Activated CD8-positive, alpha-beta T cell treated with anti-CD3 and anti-CD28 coated beads, Interleukin-2, amount 10 ng/mL, durations not matched to agents 7 days and 5 days (primary cell): ENCODE measurements at places on chromosomes 2 and 18.

DNA sequence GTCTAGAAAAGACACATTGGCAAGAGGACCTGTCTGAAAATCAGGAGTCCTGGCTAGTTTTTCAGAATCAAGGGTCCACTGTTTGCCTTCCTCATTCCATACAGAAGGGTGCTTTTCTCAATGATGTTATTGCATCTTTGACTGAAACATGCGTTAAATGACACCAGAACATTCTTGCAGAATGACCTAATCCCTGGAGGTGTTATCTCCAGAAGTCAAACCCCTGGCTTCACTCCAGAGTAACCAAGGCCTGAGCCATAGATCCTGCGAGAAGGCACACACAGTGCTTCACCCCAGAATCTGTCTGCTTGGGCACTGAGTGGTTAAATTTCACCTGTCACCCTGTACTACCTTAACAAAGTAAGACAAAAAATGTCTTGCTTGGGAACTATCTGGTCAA is 1055.2 kb upstream of the FANCL start:
- DNase-seq: no peak

GRCh38 chr18:35826477-35826876 is 146.0 kb upstream of the RMP24 start:
- DNase-seq: no peak

DNA sequence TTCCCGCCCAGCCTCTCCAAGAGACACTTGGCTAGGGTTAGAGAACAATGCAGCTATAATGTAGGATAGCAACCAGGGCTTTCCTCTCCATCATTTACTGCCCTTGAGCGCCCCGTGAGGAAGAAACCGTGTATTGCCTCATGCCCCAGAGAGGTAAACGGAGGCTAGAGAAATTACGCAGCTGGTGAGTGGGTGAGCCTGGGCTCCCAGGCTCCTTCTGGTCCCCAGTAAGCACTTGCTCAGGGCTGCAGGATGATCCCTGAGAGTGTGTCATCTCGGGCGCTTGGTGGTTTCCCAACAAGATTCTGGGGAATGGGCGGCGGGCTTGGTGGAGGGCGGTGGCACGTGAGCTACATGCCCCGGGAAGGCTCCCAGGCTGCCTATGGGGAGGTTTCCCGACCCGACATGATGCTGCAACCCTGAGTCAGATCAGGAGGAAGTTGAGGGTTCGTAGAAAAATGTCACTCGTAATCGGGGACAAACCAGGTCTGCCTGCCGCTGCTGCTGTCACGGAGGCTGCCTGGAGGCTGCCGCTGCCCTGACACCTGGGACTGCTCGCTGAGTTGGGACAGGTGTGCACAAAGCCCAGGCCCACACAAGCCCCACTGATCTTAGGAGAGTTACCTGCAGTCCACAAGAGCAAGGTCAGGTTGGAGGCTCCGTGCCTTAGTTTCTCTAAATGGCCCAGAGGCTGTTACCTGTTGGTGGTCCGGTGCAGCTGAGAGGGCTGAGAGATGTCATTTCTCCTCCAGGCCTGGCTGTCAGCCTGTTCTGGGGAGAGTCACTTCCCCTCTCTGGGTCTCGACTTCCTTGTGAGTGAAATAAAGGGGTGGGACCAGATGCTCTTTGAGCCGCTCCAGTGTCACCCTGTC is at the start of gene GPR55:
Gene GPR55, minus strand, starts transcription at position 773 of the 872 bp plus-strand sequence. CDS start 14,280 bp downstream, outside the sequence.
- DNase-seq: peak; percentile 65

GRCh38 chr2:73069041-73069854 is 2.3 kb downstream of the SFXN5 start:
- no peak for DNase-seq

DNA sequence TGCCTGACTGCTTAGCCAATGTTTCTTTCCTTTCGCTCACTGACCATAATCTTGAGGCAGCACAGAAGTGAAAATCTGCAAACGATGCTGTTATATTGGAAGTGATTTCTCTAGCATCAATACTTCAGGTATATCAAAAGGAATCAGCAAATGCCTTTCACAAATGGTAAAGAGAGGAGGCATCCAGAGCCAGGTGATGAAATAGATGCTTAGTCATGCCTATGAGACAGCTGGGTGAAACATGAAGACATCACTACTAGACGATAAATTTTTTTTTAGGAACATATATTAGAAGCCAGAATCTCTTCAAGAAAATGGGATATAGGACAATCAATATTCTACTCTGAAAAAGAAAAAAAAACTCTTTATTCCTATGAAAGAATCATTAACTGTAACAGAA is 249.2 kb upstream of the SLC39A10 start:
- no peak for DNase-seq

GRCh38 chr2:165568361-165568760 is 98.9 kb downstream of the CSRNP3 start:
- no peak for DNase-seq

DNA sequence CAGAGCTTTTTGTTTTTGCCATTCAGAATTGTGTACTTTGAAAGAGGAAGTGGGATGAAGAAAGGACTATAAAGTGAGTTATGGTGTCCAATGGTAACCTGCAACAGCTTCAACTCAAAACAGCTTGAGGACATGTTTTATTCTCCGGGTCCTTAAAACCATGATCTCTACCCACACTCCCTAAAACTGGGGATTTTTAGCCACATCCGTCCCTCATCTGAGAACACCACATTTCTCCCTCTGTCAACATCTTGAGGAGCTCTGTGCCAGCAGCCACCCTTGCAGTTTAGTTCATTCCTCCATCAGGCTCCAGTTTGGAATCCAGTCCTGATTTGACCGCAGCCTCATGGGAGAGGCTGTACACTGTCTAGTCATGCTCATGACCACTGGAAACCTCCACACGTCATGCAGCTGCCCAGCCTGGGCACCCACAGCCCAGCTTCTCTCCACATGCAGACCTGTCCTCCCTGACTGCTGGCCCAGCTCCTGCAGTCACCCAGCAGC is 62.6 kb downstream of the C18orf63 start:
- peak; percentile 69 for DNase-seq

DNA sequence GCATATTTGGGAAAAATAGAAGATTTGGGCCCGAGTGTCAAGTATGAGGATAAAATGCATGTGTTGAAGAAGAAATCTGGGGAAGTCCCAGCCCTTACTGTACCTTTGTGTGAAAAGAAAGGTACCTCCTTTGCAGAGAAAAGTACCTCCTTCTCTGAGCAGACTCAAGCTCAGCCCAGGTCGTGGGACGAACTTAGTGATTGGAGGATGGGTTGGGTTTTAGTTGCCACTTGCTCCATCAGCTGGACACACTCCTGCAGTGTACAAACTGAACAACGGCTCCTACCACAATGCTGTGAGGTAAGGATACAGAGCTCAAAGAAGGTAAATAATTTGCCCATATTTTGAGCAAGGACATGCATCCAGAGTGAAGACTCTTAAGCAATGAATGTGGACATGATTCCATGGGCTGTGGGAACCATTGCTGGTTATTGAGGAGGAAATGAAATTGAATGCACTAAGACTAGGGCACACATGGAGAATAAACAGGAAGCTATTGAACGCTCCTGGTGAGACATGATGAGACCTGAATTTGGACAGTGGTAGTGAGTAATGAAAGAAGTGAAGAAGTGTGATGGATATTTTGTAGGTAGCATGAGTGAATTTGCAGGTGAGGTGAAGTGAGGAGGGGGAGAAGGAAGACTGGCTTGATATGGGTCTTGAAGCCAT is 49.8 kb upstream of the IL1RL1 start:
- no peak for DNase-seq

DNA sequence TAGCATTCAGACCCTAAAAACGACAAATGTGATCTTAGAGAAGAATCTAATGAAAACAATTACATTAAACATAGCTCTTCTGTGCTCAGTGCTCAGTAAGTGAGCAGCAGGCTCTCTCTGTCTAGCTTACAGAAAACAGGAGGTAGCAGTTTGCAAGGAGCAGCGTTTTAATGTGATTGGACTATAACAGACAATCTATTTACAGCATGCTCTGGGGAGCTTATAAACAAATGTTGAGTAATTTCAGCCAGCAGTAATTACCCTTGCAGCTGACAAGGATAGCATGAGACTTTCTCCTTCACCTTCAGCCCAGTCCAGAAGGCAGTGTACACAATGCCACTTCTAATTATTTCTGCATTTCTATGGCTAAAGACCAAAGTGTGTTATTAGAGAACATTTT is 270.4 kb downstream of the FIGN start:
- DNase-seq: no peak

GRCh38 chr2:98123286-98123685 is 36.3 kb downstream of the VWA3B start:
- no peak for DNase-seq

DNA sequence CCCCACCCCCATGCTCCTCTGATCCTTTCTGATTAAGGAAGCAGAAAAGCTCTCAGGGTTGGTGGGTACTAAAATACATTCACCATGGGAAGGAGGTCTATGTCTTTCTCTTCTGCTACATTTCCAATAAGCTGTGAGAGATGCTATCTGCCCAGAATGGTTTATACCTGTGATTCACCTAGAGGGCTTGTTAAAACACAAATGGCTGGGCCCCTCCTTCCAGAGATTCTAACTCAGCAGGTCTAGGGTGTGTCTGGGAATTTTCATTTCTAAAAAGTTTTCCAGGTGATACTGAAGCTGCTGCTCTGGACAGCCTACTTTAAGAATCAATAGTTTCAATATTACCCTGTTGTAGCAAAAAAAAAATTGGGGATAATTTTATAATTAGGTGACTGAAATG is 772.2 kb upstream of the ZEB2 start:
- no peak for DNase-seq

DNA sequence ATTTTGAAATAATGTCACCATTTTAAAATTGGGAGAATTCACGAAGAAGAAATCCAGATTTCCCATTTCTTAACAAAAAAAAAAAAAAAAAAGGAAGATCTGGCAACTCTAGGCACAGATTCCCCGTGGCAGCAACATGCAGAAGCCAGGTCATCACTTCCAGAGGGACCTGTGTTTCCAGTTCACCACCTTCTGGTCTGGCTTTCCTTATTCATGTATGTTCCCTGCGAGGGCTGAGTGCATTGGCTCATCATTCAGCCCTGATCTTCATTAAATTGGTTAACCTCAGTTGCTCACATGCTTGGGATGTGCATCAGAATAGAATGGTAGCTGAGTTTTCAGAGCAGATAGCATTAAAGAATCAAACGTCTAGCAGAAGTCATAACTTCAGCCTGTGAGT is 25.0 kb upstream of the MAP3K20 start:
- DNase-seq: no peak

DNA sequence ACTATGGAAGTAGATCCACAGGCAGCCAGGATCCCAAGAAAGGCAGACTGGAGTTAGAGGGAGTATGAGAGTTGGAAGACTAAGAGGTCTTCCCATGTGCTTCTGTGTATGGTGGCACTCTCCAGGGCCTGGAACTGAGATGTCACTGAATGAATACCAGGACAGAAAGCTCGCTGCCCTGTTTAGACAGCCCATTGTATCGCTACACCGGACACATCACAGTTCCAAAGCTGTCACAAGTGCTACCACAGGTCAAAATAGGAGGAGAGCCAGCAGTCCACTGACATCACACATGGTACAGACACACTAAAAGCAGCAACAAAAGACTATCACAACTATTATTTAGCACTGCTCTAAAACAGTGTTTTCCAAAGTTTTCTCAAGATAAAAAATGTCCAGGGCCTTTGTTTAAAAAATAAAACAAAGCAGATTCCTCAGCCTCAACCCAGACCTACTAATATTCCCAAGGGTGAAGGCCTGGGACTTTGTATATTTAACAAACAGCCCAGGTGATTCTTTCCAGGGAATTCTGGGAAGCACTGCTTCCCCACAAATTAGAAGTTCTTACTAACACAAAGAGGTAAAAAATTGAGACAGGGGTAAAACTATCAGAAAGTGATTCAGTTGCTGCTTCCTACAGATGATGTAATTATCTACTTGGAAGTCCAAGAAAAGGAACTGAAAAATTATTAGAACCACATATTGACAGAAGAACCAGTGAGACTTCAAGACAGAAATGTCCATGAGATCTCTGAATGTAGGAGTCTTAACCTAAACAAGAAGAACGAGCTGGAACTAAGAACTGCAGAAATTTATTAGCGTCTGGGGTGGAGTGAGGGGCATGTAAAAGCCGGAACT is 116.0 kb downstream of the DTNB start:
- DNase-seq: no peak

- no peak for DNase-seq
These were observed 170.3 kb upstream of the SPRED2 start for GRCh38 chr2:65602603-65603235.

- DNase-seq: no peak
These were observed 220.1 kb upstream of the NCKAP5 start for GRCh38 chr2:133788386-133788785.

- DNase-seq: peak; percentile 40
These were observed 47.4 kb upstream of the RMDN2 start for GRCh38 chr2:37877457-37878315.

DNA sequence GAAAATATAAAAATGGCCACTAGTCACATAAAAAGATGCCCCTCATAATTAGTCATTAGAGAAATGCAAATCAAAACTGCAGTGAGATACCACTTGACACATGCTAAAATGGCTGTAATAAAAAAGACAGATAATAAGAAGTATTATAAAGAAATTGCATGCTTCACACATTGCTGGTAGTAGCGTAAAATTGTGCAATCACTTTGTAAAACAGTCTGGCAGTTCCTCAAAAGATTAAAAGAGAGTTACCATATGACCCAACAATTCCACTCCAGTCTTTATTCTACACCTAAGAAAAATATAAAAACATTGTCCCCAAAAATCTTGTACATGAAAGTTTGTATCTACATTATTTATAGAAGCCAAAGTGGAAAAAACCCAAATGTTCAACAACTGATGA is 170.6 kb upstream of the FIGN start:
- DNase-seq: no peak

GRCh38 chr2:159071190-159071915 is 102.9 kb downstream of the TANC1 start:
- no peak for DNase-seq

- no peak for DNase-seq
These were observed 11.9 kb upstream of the CREG2 start for GRCh38 chr2:101399021-101399799.

GRCh38 chr18:41545091-41545888 is 409.7 kb upstream of the PIK3C3 start:
- DNase-seq: no peak

- no peak for DNase-seq
These were observed 783.1 kb upstream of the LRRTM1 start for GRCh38 chr2:81087646-81088045.

GRCh38 chr2:215372968-215373649 is 61.2 kb downstream of the ATIC start:
- DNase-seq: no peak

DNA sequence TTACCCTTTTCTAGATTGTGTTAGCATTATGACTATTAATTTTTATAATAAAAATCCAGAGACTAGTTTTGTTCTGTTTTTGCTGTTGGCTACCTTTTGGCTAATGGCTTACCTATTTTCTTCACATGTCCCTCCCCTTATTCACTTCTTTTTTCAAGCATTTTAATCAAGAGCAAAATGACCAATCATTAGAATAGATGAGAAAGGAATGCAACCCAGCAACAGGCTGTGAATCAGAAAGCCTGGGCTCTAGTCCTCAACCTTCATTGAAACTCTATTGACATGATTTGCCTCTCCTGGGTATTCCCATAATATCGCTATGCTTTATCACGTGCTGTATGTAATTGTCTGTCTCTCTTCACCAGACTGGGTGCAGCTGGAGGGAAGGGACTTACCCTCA is 370.1 kb downstream of the IRS1 start:
- no peak for DNase-seq

GRCh38 chr2:15242936-15243461 is 318.1 kb downstream of the NBAS start:
- no peak for DNase-seq

GRCh38 chr2:118198268-118198667 is 110.0 kb downstream of the INSIG2 start:
- DNase-seq: no peak

GRCh38 chr2:118508282-118508681 is 339.2 kb downstream of the EN1 start:
- DNase-seq: no peak

GRCh38 chr2:220076734-220077133 is 449.3 kb downstream of the SLC4A3 start:
- no peak for DNase-seq
